ENCODE measurements at places on chromosomes 16 and 17. TPM values are rescaled to one million over a fixed set of nuclear protein-coding genes. Genes with fewer than 3 reads are reported as not detected.

DNA sequence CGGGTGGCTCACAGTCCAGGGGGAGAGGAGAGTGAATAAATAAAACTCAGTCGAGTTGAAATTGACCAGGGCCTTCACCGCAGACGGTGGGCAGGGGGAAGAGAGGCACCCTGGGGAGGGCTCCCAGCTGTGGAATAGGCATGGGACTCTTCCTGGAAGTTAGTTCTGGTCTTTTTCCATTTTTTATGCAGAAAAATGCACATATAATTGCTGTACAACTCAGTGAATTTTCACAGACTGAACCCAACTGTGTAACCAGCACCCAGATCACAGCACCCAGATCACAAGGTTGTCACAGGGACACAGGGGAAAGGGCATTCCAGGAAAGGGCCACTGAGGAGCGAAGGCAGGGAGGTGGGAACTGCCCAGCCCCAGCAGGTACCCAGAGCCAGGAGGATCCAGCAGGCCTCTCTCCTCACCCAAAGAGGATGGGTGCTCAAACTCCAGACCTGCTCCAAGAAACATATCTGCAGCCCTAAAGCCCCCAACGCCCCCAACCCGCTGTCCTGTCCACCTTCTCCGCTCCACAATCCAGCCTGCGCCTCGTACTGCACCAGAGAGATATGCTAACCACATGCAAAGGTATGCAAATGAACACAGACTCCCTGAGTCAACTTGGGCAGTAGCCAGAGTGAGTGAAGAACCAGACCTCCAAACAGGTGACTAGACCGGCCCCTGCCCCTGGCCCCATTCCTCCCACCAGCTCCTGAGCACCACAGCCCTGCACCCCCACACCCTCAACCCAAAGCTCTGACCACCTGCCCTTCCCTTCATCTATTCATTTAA lies 29.1 kb upstream of the EIF1 start:
- no peaks in the 10 kb centered on the region for H3K36me3 ChIP-seq
- H3K4me1 ChIP-seq, result no peaks in the 10 kb centered on the region
- no peak overlapping the region for H3K27ac ChIP-seq

DNA sequence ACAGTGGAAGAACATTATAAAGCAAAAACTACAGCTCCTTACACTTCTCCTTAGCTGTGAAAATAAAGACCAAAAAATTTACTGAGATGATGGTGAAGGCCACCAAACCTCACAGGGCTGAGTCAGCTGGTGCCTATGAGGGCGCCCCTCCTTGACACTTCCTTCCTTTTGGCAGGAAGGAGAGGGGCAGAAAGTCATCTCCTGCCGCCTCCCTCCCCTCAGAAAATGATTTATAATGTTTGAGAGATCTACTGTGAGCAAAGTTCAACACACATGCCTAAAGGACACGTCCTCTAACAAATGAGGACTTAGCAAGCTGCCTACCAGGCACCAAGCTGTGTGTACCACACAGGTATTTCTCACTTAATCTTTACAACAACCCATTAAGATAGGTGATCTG lies 245.7 kb downstream of the PRKCA start:
- DNase-seq, result peak; percentile 33
- peaks cover 37% of the 10 kb centered on the region for H3K4me1 ChIP-seq
- H3K27me3 ChIP-seq, result no peaks in the 10 kb centered on the region
- peak overlapping the region; percentile 68 for H3K27ac ChIP-seq
- no peaks in the 10 kb centered on the region for H3K36me3 ChIP-seq

DNA sequence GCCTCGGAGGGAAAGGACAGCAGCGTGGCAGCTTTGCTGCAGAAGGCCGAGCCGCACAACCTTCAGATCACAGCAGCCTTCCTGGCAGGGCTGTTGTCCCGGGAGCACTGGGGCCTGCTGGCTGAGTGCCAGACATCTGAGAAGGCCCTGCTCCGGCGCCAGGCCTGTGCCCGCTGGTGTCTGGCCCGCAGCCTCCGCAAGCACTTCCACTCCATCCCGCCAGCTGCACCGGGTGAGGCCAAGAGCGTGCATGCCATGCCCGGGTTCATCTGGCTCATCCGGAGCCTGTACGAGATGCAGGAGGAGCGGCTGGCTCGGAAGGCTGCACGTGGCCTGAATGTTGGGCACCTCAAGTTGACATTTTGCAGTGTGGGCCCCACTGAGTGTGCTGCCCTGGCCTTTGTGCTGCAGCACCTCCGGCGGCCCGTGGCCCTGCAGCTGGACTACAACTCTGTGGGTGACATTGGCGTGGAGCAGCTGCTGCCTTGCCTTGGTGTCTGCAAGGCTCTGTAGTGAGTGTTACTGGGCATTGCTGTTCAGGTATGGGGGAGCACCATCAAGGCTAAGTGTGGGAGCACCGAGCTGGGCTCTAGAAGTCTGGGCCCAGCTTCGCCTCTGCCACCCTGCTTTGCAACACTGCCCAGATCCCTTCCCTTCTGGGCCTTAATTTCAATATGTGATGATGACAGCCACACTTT lies 18.6 kb downstream of the NOD2 start:
- DNase-seq, result no peak
- no peaks in the 10 kb centered on the region for H3K27me3 ChIP-seq
- H3K4me1 ChIP-seq, result no peaks in the 10 kb centered on the region
- no peak overlapping the region for H3K4me3 ChIP-seq
- H3K36me3 ChIP-seq, result no peaks in the 10 kb centered on the region

Gene UBN1
- total RNA-seq, result 21.1 TPM

GRCh38 chr16:56482683-56483236 lies 31.4 kb downstream of the OGFOD1 start:
- no peak overlapping the region for H3K27ac ChIP-seq
- no peak for DNase-seq
- peaks cover 2% of the 10 kb centered on the region for H3K36me3 ChIP-seq
- no peak overlapping the region for H3K4me3 ChIP-seq

DNA sequence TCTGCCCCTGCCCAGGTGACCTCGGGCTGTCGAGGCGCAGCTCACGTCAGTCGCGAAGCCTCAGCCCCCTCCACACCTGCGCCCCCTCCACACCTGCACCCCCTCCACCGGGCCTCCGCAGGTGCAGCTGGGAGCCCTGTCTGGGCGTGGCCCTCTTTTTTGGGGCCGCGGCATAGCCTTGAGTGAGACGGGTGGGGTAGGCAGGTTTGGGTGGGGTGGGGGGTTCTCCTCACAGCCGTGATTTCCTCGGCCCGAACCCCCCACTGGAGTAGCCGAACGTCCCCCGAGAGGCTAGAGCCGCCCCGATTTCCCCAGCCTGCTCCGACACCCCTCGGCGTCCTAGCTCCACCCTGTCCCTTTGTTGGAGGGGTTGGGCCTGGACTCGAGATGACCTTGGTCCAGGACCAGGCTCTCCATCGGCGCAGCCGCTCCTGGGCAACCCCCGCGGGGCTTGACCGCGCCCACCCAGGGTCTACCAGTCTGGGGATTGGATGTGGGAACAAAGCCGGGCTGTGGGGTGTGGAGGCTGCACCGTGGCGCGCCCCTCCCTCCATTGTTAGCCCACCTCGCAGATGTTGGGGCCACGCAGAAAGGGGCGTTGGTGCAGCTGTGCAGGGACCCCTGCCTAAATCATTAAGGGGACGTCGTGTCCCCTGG lies 626 bp downstream of the TUBB3 start:
- DNase-seq, result no peak
- peak overlapping the region; percentile 58 for H3K27ac ChIP-seq
- H3K4me3 ChIP-seq, result peak overlapping the region; percentile 82
- peaks cover 21% of the 10 kb centered on the region for H3K4me1 ChIP-seq
- H3K36me3 ChIP-seq, result peaks cover 2% of the 10 kb centered on the region
- no peaks in the 10 kb centered on the region for H3K27me3 ChIP-seq

DNA sequence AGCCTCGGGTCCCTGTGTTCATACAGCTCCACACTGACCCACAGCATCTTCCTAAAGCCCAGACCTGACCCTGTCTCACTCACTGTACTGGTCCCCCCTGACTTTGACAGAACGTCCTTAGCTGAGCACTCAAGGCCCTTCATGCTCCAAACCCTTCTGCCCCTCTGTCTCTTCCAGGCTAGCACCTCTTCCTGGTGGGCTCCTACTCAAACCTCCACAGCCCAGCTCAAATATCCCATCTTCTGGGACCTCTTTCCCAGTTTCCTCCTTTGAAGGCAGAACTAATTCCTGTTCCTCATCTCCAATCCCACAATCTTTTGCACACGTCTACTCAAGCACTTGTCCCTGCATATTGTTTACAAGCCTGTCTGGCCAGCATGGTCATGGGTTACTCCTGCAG lies 8.8 kb downstream of the GRIN2C start:
- H3K27ac ChIP-seq, result no peak overlapping the region
- no peaks in the 10 kb centered on the region for H3K36me3 ChIP-seq
- DNase-seq, result no peak
- H3K27me3 ChIP-seq, result peaks cover 44% of the 10 kb centered on the region
- no peaks in the 10 kb centered on the region for H3K4me1 ChIP-seq

DNA sequence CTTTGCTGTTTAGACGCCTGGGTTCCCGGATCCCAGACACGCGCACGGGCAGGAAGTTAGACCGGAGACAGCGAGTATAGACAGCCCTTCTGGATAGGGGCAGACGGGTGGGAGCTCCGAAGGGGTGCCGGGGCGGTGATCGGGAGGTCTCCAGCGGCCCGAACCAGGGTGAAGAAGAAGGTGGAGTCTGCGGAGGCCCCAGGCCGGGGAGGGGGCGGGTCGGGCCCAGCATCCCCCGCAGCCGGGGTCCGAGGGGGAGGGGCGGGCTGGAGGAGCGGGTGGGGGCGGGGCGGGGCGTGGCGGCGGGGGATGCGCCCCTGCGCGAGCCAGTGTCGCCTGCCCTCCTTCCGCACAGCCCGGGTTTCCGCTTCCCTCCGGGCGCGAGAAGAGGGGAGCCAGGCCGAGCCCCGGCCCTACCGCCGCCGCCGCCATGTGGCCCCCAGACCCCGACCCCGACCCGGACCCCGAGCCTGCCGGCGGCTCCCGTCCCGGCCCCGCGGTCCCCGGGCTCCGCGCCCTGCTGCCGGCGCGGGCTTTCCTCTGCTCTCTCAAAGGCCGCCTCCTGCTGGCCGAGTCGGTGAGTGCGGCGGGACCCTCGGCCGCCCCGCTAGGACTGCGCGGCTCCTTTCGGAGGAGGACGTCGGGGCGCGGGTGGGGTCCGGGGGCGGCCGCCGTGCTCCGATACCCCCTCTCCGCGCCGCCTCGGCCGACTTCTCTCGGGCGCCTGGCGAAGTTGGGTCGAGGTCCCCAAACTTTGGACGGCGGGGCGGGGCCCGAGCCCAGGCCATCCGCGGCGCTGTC lies at the start of gene CMTM3:
CMTM3 (plus strand) TSS at position 329 of the 801 bp plus-strand sequence; CDS start at position 431, 102 bp downstream.
- H3K4me1 ChIP-seq, result peaks cover 15% of the 10 kb centered on the region
- H3K4me3 ChIP-seq, result peak within 1 kb of the TSS; percentile 81
- H3K27ac ChIP-seq, result peak within 1 kb of the TSS; percentile 59
- H3K27me3 ChIP-seq, result peaks cover 6% of the 10 kb centered on the region

DNA sequence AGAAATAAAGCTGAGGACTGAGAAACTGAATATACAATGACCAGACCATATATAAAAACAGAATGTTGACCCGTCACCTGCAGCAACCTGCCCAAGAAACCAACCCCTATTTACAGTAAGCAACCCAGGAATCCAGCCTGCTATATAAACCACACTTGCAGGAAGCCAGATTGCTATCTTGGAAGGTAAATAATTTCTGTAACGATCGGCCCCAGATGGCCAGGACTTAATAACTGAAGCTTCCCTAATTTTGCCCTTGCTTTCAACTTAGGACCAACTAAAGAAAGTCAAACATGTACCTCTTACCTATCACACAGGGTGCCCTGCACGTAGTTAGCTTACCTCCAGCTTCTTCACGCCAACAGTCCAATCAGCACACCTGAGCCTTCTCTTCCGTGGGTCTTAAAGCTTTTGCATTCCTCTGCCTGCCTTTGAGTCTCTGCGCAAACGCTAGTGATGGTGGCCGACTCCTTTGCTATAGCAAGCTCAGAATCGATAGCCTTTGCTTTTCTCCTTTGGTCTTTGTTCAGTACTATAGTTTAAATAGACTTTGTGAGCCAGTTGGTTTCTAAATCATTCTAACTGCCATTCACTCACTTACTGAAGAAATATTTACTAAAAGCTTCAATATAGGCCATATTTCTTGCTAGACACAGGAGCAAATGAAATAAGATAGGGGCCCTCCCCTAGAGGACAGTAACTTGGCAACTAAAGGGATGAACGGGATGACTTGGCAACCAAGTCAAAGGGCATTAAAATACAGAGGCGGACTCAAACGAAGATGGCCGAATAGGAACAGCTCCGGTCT lies 31.3 kb downstream of the MPHOSPH6 start:
- H3K27ac ChIP-seq, result no peak overlapping the region
- H3K36me3 ChIP-seq, result no peaks in the 10 kb centered on the region
- H3K27me3 ChIP-seq, result no peaks in the 10 kb centered on the region
- H3K4me1 ChIP-seq, result no peaks in the 10 kb centered on the region
- no peak overlapping the region for H3K4me3 ChIP-seq

GRCh38 chr17:73232587-73233373 lies 28.9 kb downstream of the CPSF4L start:
- H3K27ac ChIP-seq, result peak overlapping the region; percentile 79
- peak overlapping the region; percentile 88 for H3K4me3 ChIP-seq
- no peaks in the 10 kb centered on the region for H3K27me3 ChIP-seq
- peak; percentile 45 for DNase-seq
- peaks cover 13% of the 10 kb centered on the region for H3K4me1 ChIP-seq
- peaks cover 2% of the 10 kb centered on the region for H3K36me3 ChIP-seq

DNA sequence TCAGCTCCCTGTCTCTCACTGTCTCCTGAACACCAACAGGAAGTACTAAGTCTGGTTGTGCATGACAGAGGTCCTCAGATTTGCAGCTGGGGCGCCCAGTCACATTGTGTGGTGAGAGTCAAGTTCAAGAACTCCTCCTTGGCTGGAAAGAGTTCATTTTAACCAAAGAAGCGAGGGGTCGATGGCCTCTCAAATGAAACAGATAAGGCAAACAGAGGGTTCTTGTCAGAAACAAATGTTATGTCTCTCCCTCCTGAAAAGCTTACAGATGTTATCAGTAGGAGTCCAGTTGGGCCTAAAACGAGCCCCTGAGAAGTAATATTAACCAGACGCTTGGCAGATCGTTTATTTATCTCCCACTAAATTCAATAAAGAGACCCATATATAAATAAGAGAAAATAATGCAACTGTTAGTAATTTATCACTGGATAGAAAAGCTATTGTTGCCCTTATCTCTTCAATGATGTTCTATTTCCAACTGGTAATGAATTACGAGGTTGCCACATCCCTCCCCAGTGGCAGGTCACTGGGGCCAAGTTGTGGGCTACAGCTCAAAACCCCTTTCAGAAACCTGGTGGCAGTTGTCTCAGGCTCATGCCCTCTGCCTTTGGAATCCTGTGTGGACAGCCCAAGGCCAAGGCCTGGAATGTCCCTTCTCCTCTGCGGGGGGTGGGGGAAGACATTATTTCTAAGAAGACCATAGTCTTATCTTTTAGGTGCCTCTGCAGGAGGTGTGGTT lies 307.5 kb upstream of the DYNLRB2 start:
- H3K4me1 ChIP-seq, result peaks cover 4% of the 10 kb centered on the region
- H3K27ac ChIP-seq, result no peak overlapping the region
- H3K36me3 ChIP-seq, result no peaks in the 10 kb centered on the region
- no peaks in the 10 kb centered on the region for H3K27me3 ChIP-seq

Data from fibroblast of lung (primary cell).